Liver (tissue), 10 donors: ENCODE measurements at places on chromosomes 12 and 14. TPM values are rescaled to one million over a fixed set of nuclear protein-coding genes. Genes with fewer than 3 reads are reported as not detected.

STAB2 gene
- 42.6 TPM for total RNA-seq

STXBP6 gene
- 2.1 TPM for total RNA-seq

SAMD15 gene
- total RNA-seq: 0.19 TPM

TAS2R19 gene
- 11.8 TPM for total RNA-seq

ETFBKMT gene
- 4.6 TPM for total RNA-seq

FAR2 gene
- 7.6 TPM for total RNA-seq

TNS2 gene
- 11.7 TPM for total RNA-seq

EIF2S3B gene
- total RNA-seq: 0.25 TPM

RDH5 gene
- total RNA-seq: 21.8 TPM

PKP2 gene
- total RNA-seq: 8.6 TPM

KRT74 gene
- not detected for total RNA-seq

SLC10A1 gene
- total RNA-seq: 77.3 TPM

RD3L gene
- 0.17 TPM for total RNA-seq

INSM2 gene
- total RNA-seq: not detected

RNASE7 gene
- 0.33 TPM for total RNA-seq

ZCRB1 gene
- 9.8 TPM for total RNA-seq

C12orf50 gene
- total RNA-seq: not detected
